ENCODE measurements at places on chromosomes 13 and 19.

DNA sequence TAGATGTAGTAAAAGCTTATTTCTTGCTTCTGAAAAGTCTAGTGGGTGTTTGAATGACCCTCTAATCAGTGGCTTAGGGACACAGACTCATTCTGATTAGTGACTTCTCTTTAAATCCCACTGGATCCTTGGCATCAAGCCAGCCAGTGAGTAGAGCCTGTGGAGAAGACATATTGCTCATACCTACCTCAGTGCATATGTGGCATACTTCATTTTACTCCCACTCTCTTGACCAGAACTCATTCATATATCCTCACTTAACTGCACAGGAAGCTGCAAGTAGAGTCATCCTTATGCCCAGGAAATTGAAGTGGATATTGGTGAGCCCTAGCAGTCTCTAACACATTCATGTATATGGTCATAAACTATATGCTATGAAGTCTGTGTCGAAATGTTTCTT, 148.3 kb downstream of the PDS5B start:
- DNase-seq, result peak; percentile 3

GRCh38 chr13:40420160-40420740, 246.2 kb downstream of the FOXO1 start:
- DNase-seq, result no peak

DNA sequence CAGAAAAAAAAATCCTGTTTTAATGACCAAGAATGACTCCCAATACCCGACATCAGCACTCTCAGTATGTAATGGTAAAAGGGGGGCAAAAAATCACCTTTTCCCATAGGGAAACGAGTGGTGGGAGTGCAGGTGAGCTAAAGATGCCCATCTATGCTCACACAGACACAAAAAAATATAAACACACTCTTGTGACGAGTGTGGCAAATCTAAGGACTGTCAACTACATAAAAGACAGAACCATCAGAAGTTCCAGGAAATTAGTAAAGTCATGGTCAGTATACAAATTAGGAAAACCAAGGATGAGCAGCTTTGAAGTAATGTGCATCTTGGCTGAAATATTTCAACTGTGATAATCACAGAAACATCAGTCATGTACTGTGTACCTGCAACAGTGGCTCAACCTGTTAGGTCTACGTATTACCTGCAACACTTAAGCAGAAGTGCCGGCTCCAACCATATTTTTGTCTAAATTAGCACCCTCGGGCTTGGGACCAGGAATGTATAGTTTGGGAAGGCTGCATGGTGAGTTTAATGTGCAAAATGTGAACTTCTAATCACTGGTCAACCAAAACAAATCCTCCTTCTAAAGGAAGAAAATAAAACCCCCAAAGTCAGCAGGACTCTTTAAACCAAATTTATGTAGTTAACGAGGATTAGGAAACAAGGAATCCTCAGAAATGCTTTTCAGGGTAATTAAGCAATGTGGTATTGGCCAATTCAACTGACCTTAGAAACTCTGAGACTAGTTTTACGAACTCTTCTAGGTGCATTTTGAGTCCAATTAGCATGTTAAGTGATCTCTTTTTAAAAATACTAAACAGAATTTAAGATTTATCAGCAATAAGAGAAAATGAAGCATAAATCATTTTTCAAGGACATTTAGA, 24.3 kb downstream of the ANKRD10 start:
- DNase-seq, result no peak

GRCh38 chr19:17234911-17235299, 8.9 kb downstream of the OCEL1 start:
- DNase-seq, result no peak

GRCh38 chr13:28049880-28050875, 50.2 kb downstream of the FLT3 start:
- no peak for DNase-seq

- DNase-seq, result peak; percentile 4
These were observed 27.6 kb downstream of the MYO9B start for GRCh38 chr19:17103177-17103576.

GRCh38 chr19:511101-511851, 4.0 kb downstream of the TPGS1 start:
- DNase-seq, result peak; percentile 93

All from SHP77 (cell line).